ENCODE measurements at places on chromosomes 3 and 15.

DNA sequence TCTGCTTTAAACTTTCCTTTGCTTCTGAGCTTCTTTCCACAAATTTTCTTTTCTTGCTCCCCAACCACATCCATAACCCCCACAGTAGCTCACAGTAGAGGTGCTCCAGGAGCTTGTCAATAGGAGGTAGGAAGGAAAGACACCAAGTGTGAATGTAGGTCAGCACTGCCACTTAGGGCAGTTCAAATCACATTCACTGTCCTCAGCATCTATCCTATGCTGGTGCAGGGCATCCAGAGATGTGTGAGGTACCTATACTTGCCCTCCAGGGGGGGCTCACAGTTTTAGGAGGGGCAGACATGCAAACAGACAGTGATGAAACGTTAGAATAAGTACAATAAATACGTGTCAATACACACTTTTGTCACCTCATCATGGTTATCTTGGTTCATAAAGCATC is 1.5 kb upstream of the SPSB4 start:
- DNase-seq = no peak

DNA sequence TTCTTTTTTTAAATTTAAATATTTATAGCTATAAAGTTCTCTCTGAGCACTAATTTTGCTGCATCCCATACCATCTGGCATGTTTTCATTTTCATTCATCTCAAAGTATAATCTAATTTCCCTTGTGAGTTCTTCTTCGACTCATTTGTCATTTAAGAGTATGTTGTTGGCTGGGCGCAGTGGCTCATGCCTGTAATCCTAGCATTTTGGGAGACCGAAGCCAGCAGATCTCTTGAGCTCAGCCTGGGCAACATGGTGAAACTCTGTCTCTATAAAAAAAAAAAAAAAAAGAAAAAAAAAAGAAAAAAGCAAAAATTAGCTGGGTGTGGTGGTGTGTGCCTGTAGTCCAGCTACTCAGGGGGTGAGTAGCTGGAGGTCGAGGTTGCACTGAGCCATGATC is 34.8 kb downstream of the MAP1A start:
- no peak for DNase-seq

- no peak for DNase-seq
These were observed 101.5 kb upstream of the UBE2E1 start for GRCh38 chr3:23704298-23704697.

- DNase-seq = no peak
These were observed 37.7 kb upstream of the SLC41A3 start for GRCh38 chr3:126121632-126122031.

DNA sequence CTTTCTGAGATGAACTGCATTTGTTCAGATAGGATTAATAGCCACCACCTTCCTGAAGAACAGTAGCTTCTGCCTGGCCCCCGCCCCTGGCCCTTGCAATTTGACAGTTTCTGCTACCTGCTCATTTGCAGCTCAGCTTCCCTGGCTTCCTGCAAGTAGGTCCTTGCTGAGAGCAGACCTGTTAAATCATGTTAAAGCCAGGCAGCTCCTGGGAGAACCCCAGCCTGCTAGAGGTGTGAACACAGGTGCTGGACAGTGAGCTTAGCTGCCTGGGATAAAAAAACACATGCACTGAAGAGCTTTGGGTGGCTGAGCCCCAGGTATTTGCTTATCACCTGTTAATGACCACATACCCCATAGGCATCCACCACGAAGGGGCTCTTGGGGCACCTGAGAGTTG is 143.4 kb downstream of the PTPRG start:
- no peak for DNase-seq
